ENCODE measurements at places on chromosomes 2 and 18.

GRCh38 chr18:78901923-78902794, 77.5 kb upstream of the SALL3 start:
- no peak for DNase-seq

GRCh38 chr2:227163485-227163997, 464 bp downstream of the COL4A4 start:
- no peak for DNase-seq

GRCh38 chr2:27024188-27024587, 8.6 kb upstream of the TMEM214 start:
- DNase-seq, result no peak

DNA sequence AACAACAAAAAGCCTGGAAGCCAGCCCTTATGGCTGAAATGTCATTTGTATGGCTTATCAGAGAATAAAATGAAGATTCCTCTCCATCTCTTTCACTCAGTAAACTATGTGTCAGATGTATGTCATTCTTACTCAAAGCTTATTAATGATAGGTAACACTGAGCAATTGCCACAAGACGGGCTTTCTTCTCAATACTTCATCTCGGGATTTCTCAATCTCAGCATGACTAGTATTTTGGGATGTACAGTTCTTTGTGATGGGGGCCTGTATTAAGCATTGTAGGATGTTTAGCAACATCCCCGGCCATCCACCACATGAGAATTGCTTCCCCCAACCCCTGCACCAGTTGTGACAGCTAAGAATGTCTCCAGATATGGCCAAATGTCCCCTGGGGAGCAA, 80.2 kb downstream of the MREG start:
- no peak for DNase-seq

DNA sequence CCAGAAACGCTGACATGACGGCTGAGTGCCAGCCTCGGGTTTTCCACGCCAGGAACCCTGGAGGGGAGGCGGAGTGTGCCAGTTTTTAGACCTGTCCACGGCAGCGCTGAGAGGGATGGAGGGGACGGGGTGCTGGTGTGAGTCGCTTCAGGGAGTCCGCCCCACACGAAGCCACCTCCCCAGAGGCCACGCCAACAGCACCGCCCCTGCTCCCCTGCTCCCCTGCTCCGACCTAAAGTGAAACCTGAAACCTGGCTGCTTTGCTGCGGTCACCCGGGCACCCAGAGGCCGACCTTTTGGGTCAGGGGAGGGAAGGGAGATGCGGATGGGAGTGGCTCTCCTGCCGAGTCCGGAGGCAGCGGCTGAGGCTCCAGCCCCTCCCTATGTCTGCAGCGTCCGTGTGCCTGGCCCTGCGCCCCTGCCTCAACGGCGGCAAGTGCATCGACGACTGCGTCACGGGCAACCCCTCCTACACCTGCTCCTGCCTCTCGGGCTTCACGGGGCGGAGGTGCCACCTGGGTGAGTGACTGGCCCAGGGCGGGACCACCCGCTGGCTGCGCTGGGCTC, 38.1 kb downstream of the SNED1 start:
- DNase-seq, result peak; percentile 34

GRCh38 chr18:25420077-25420825, 68.3 kb upstream of the ZNF521 start:
- DNase-seq, result no peak

DNA sequence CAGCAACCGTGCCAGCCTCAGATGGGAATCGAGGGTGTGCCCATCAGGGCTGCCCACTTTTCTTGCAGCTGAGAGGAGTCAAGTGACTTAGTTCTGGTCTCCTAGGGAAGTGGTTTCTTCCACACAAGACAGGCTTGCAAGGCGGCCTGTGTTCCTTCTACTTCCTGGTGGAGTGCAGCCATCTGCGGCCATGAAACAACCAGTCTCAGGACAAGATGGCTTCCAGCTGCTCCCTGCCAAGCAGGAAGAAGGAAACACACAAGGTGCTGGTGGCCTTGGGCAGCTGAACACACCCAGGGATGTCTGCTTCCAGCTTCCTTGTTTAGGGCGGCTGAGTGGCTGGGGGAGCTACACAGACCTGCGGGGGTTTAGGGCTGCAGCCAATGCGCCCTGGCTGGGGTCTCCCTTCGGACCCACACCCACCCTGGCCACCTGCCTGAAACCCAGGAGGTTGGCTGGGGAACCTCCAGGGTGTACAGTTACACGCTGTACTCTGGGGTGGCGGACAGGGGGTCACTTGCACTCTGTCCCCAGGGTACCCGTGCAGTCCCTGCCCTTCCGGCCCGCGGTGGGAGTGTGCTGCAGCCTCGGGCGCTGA, 34.7 kb downstream of the PTPN18 start:
- DNase-seq, result no peak

DNA sequence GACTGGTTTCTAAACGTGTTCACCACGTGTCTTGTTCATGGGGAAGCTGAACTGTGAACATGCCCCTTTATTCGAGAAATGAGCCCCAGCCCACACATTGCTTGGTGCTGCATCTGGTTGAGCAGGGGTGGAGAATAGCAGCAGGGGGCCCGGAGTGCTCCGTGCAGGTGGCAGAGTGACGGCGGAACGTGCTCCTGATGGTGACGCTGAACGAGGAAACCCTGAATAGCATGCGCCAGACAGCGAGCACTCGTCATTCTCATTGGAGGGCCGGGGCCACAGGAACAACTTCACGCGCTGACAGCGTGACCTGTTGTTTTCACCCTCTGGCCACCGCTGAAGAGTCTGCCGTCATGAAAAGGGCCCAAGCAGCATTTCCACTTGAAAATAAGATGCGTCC, 125.8 kb upstream of the TPO start:
- no peak for DNase-seq

GRCh38 chr2:169746240-169746639, 12.6 kb downstream of the KLHL23 start:
- no peak for DNase-seq

- no peak for DNase-seq
Observed at GRCh38 chr2:53170466-53170865, 597.1 kb upstream of the CHAC2 start.

DNA sequence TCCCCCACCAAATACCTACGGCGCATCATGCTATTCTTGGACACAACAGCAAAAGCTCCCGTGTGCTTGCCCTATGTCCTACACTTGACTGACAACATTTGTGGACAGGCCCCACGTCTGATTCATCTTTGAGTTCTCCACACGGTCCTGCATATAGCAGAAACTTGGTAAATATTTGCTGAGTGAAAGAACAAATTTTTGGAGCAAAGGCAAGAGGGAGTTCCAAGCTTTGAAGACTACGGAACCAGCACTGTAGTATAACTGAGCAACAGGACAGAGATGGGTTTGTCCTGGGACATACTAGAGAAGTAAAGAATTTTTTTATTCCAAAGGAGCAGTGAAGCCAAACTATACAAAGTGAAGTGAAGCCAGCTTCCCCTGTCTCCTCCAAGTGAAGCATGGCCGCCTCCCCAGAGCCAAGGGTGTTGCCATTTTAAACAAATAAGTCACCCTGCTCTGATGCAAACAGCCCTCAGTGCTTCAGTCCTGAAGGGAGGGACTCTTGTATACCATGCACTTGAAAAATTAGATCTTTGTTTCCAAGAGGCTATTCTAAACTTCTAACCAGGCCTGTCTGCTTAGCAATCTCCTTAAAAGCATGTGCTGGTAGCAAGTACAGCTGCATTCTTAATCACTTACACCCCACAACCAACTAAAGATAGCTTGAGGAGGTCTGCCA, 35.9 kb downstream of the SPRED2 start:
- no peak for DNase-seq

- no peak for DNase-seq
Observed at GRCh38 chr2:207487650-207488311, 42.0 kb upstream of the CREB1 start.

DNA sequence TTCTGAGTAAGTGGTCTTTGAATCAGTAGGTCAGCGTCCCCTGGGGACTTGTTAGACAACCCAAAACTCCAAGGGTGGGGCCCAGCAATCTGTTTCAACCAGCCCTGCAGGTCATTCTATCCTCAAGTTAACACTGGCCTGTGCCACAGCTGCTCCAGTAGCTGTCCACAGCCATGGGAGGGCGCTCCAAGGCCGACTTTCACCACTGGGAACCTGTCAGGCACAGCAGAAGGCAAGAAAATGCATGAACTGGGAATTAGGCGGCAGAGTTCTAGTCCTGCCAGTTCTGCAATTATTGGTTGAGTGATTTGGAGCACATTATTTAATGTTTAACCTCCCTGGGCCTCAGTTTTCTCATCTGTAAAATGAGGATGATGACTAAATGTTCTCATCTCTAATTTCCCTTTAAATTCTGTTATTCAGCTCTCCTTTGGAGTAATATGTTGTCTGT, 17.4 kb upstream of the MRPL33 start:
- DNase-seq, result peak; percentile 82

DNA sequence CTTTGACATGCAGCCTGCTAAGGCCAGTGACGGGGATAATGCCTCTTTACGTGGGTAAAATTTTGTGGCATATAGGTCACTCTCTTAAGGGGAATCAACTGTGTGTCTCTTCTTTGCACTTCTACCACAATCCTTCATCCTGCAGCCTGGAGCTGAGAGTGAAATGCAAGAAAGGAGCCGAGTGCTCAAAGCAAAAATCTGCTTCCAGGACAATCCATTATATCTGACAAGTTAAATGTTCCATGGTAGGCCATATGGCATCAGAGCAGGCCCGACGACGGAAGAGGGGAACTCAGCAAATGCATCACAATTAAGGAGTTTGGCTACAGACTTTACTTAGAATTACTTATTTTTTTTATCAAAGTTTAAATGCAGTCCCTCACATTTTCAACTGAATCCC, 171.2 kb downstream of the TCF4 start:
- no peak for DNase-seq

DNA sequence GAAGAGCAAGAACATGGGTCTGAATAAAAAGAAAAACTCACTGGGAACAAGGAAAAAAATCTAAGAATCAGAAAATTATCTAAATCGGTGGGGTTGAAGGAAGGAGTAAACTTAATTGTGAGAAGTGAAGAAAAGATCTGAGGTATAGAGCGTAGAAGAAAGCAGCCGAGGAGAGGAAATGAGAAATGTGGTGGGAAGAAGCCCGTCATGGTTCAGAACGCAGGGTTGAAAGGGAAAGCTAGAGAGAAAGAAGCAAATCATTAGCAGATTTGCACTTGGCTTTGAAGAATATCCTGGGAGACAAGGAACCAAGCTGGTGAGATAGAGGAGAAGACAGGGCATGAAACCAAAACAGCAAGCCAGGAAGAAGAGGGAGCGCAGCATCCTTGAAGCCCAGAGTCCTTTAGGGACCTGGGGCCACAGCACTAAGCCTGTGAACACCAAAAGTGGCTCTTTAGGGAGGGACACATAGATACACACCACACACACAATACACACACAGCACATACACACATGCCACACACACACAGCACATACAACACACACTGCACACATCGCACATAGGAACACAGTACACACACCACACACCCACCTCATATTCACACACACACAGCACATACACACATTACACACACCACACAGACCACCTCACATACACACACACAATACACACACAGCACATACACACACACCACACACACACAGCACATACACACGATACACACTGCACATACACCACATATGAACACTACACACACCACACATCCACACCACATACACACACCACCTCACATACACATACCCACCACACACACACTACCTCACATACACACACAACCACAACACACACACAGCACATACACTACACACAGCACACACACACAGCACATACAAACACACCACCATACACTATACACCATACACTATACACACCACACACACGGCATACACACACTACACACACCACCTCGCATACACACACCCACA, 274.6 kb downstream of the ETAA1 start:
- no peak for DNase-seq

DNA sequence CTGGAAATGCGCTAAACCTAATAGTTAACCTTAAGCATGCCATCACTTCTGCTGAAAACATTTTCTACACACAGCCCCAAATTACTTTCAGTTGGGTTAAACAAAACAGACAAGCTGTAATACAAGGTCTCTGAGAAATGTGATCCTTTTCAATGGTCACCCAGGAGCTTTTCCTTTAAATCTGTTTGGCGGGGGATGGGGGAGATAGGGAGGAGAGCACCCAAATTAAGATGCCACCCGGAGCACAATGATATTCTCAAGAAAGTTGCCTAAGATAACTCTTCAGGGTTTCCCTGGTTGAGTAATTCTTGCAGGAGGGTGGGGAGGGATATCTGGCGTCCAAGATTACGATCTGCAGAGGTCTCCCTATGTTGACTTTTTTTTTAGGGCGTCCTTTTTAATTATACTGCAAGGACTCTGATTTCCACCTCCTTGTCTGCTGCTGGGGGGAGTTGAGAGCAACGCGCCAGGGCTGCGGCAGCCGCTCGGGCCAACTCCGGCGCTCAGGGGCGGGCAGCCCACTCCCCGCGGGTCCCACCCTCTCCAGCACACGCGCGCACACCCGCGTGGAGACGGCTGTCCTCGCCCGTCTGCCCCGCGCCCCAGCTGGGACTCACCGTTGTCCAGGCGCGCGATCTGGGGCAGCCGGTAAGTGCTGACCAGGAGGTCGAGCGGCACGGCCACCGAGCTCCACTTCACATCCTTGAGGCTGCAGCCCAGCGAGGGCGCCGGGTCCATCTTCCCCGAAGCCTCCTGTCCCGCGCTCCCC, 807 bp downstream of the GAREM1 start:
- DNase-seq, result no peak

DNA sequence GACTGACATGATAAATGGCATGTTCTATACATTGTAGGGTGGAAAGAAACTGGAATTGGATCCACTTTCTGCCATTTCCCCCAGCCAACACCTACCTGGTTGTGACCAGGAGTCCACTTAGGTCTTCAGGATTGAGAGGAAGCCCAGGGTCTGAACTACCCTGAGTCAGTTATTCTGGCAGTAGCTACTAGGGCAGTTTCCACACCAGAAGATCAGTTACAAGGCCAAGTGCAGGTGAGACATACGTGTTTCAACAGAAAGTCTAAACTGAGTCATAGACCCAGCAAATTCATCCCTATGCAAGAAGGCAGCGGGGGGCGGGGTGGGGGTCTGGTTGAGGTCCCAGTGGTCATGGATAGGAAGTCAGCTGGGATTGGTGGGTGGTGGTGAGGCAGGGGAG, 21.9 kb downstream of the ANTXR1 start:
- no peak for DNase-seq

DNA sequence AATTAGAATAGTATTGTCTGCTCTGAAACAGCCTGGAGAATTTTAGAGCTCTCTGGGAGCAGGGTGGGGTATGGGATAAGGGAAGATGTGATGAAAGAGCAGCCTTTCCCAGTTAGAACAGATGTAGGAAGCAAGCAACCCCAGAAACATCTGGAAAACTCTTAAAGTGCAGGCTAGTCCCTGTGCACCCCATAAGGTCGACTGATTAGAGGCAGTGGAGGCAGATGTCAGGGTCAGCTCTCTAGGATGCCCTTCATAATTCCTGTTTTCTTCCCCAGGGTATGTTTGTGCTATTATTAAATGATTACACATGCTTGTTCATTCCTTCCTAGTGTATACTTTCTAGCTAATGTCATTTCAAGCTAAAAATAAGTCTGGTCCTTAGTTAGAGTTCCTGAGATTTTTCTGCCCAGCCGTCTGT, 41.7 kb downstream of the PTPRM start:
- no peak for DNase-seq

Measured in stimulated activated CD4-positive, alpha-beta T cell treated with anti-CD3 and anti-CD28 coated beads, Interleukin-12 subunit alpha, Interleukin-12 subunit beta, amount 100 ng/mL, for 24 hours (primary cell).